Kidney epithelial cell (primary cell): ENCODE measurements at places on chromosomes 5 and 9.

DNA sequence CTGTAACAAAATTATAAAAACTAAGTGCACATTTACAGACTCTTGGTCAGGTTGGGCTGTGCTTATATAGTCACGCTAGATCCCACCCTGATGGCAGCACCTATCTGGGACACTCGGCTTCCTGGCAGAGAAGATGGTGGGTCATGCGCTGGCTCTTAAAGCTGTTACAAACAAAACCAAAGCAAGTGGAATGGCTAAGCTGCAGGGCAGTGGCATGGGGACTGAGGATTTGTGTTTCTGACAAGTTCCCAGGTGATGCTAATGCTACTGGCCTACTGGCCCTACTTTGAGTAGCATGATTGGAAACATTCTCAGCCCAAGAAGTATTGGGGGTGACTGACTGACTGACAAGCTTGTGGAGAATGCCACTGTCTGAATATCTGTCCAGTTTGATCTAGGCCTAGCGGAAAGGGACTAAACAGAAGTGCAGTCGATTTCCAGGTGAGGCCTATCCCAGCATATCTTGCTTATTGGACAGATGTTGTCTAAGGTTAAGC, 8.3 kb downstream of the BTF3 start:
- no peak for DNase-seq

DNA sequence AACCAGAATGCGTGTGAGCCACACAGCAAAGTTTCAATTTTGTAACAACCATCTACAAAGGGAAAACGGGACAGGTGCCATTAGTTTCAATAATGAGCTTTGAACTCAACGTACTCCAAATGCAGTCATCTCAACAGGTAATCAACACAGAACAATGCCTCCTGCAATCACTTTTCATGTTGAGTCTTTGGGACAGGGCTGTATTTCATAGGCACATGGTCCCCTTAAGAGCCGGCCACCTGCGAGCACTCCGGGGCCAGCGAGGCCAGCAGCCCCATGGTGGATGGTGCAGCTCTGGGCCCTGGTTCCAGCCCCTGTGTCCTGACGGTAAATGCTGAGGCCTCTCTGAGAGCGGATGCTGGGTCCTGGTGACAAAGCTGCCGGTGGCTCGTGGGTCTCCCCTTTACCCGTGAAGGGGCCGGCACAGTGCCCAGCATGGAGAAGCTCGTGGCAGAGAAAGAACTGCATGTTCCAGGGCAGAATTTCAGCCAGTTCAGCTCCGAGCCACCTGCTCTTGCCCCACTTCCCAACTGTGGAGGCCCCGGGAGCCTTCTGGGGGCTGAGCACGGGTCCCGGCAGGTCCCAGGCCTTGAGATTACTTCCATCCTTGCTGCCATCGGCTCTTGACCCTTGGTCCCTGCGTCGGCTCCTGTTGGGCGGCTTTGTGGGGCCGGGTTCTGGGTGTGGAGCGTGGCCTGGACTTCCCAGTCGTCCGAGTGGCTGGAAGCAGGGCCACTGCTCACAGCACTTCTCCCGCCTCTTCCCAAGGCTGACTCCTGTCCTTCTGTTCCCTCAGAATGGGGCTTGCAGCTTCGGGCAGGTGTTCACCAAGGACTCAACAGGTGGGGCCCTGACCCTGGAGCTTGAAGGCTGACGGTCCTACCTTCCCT, 26.1 kb upstream of the RNU6ATAC start:
- no peak for DNase-seq

DNA sequence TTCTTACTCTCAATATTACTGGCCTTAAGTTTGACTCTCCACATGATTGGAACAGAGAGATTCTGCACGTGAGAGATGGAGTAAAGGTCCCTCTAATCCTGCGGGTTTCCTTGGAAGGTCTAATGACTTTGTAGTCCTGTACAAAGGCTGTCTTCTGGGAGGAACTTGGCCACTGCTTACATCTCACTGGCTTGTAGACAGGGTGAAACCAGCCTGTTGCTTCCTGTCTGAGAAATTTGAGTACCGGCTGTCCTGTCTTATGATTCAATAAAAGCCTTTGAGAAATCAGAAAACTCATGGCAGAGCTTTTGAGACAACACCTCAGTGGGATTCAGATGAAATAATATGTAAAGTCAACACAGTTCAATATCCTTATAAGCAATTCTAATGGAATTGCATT, 43.0 kb downstream of the IL31RA start:
- no peak for DNase-seq

GRCh38 chr5:39009280-39009679, 64.9 kb downstream of the RICTOR start:
- no peak for DNase-seq

DNA sequence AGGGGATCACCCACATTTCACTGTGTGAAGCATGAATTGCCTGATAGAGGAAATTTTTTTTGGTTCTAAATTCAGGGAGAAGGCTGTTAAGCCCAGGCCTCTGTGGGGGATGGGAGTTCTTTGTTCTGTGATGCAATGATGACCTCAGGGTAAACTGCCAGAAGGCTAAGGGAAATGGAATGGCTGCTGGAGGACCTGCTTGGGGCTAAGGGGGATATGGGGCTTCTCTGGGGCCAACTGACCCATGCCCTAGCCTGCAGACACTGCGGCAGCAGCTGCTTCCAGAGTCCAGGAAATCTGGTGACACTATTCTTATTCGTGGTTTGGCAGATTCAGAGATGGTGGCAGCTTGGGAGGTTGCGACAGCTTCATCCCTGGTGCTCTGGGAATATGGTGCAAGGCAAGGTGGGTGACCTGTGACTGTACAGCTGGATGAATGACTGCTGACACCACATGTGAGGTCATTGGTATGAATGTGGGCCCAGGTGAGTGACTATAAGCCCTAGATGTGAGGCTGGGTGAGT, 30.3 kb downstream of the VCP start:
- no peak for DNase-seq

DNA sequence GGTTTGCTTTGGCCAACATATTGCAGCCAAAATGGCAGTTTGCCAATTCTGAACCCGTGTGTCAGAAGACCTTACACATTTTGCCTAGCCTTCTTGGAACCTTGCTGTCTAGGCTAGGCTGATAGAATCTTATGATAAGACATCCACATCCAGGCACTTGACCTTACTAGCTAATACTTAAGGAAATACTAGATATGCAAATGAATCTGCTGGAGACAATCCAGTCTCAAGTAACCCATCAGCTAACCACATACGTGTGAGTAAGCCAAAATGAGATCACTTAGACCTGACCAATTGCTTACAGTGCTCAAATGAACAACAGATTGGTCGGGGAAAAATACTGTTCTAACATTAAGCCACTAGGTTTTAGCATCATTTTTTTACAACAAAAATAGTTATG, 1504.6 kb upstream of the CDH9 start:
- peak; percentile 44 for DNase-seq

DNA sequence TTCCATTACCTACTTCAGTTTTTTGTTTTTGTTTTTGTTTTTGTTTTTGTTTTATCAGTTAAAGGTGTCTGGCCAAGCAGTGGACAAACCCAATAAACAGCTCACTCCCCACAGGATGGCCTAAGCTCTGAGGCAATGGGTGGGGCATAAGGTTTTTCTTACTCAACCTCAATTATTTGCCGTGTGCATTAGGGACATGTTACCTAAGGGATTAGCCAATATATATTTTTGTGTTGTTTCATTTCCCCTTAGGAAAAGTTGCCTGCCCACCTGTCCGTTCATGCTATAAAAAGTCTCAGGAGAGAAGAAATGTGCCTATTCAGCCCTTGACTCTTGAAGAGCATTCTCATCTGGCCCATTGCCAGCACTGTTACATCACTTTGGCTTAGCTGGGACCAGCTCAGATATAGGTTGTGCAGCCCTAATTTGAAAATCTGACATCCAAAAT, 7.3 kb downstream of the SH3RF2 start:
- no peak for DNase-seq

DNA sequence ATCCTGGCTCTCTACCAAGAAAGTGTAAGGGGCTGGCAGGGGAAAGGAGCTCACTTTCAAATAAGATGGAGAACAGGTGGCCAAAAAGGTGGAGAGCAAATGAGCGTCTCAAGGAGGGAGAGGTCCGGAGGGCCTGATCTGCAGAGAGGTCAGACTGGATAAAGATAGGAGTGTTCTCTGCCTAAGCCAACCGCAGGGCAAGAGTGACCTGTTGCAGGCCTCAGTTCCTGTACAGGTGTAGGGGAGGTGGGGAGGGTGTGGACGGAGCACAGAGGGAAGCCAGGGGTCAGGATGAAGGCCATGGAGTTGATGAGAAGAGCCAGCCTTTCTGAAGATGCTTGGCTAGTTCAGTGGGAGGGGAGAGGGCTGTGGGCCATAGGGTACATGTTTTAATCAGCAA, 239.7 kb downstream of the HSPA4 start:
- no peak for DNase-seq

GRCh38 chr5:67827541-67827940, 388.0 kb upstream of the PIK3R1 start:
- no peak for DNase-seq

DNA sequence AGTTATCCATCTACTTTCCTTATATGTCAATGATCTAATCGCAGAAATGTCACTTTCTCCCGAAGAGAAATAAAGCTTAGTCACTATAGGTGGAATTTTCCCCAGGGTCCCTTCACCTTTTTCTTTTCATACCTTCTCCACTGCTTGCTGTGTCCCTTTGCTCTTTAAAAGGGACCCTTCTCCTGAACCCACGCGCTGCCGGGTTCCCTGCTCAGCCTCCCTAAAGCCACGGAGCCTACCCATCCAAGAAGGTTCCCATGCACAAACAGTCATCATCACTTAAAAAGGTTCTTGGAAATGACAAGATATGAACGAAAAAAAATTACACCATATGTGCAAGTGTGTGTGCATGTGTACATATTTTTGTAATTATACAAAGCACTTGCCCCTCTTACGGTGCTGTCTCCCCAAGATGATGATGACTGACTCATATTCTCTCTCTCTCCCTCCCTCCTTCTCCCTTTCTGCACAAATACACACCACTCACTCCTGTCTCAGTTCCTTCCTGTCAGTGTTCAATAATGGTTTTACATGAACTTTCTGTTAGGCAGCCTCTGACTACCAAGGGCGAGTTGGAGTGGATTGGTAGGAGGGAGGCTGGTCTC, 1.5 kb upstream of the PTPRD start:
- DNase-seq = no peak

DNA sequence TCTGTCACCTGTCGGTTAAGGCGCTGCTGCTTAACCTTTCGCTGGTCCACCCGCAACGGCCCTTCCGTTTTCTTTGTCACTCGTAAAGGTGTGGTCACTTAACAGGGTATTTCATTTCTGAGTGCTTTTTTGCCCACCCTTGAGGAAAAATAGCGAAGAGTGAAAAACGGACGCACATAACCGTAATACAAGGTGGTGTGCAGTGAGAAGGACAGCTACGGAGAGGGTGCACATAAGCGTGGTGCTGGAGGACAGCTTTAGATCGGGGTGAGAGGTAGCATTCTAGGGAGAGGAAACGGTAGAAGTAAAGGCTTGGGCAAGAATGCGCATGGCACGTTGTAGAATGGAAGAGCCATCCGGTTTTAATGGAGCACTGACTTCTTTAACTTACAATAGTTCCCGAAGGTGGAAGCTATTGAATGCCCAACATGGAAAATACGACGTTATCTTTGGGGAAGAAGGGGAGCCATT, 761 bp downstream of the CCT5 start:
- no peak for DNase-seq

GRCh38 chr5:24480952-24481351, 163.8 kb downstream of the CDH10 start:
- no peak for DNase-seq

GRCh38 chr5:135208903-135209721, 175.1 kb upstream of the PITX1 start:
- DNase-seq = peak; percentile 66

GRCh38 chr5:172689801-172690200, 48.7 kb downstream of the NEURL1B start:
- no peak for DNase-seq

- no peak for DNase-seq
These were observed 110.6 kb upstream of the BOD1 start for GRCh38 chr5:173726846-173727557.

GRCh38 chr9:38053697-38054461, 15.1 kb downstream of the SHB start:
- DNase-seq = no peak

- no peak for DNase-seq
These were observed 17.5 kb downstream of the SUB1 start for GRCh38 chr5:32602906-32603305.

- no peak for DNase-seq
These were observed 1457.2 kb upstream of the WWC1 start for GRCh38 chr5:166834246-166834645.

DNA sequence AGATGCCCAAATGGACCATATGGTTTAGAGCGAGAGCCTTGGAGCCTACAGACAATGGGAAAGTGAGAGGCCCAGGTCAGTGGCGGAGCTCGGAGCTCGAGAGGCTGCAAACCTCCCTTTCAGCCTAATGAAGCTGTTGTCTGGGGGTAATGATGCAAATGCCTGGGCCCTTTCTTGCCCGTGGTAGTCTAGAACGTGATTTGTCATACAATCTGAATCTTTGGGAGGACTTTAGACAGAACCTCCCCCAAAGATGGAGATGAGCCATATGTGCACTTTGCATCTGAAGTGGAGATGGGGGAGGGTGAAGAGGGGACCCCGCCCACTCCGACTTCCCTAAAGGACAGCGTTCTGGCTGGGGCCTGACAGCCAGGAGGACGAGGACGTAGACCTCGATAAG, 10.3 kb upstream of the NEUROG1 start:
- no peak for DNase-seq

- DNase-seq = no peak
These were observed 19.0 kb upstream of the SPINK4 start for GRCh38 chr9:33220681-33221567.

DNA sequence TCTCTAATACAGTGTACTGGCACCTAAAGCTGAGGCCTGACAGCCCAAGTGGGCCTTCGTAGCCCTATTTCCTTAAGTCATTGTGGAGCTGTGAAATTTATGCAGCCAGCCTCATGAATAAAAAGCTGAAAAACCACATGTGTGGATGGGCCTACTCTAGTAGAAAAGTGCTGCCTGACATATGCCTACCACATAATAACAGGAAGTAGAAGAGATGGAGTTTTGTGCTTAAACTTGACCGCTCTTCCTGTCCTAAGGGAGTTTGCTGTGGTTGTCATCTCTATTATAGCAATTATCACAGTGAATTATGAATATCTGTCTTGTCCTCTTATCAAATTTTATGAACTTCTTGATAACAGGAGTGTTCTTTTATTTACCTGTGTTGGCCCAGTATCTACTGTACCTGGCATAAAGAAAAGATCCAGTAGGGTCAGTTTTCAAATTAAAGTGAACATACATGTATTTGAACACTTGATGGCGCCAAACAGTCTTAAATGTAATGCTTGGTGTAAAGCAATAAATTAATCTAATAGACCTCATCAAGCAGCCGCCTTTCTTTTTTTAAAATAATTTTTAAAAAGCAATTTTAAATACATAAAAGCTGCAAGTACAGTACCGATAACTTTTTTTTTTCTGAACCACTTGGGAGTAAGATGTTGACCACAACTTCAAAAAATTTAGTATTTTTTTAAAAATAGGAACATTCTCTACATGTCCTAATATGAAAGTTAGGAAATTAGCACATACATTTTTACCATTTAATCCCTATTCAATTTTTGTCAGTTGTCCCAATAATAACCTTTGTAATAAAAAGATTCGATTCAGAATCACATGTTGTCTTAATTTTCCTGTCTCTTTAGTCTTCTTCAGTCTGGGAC, 51.0 kb downstream of the FKTN start:
- peak; percentile 4 for DNase-seq

GRCh38 chr5:3341446-3342240, 254.0 kb upstream of the IRX1 start:
- DNase-seq = no peak

GRCh38 chr5:146796144-146796543, 82.4 kb downstream of the PPP2R2B start:
- no peak for DNase-seq

GRCh38 chr5:148374690-148375360, 8.9 kb upstream of the FBXO38 start:
- DNase-seq = peak; percentile 21

GRCh38 chr9:71885467-71885866, 25.5 kb downstream of the ABHD17B start:
- no peak for DNase-seq
